ENCODE measurements at places on chromosomes 16 and 17. TPM values are rescaled to one million over a fixed set of nuclear protein-coding genes. Genes with fewer than 3 reads are reported as not detected.

The MRM3 gene
- total RNA-seq, result 9.9 TPM

The MYL4 gene
- total RNA-seq, result 31.7 TPM

The SDR42E2 gene
- not detected for total RNA-seq

The BAIAP3 gene
- total RNA-seq, result 0.63 TPM

The TUBB3 gene
- 28.0 TPM for total RNA-seq

The SCRN2 gene
- 27.4 TPM for total RNA-seq

The RNF227 gene
- 4.2 TPM for total RNA-seq

The RGS11 gene
- total RNA-seq, result 2.4 TPM

DNA sequence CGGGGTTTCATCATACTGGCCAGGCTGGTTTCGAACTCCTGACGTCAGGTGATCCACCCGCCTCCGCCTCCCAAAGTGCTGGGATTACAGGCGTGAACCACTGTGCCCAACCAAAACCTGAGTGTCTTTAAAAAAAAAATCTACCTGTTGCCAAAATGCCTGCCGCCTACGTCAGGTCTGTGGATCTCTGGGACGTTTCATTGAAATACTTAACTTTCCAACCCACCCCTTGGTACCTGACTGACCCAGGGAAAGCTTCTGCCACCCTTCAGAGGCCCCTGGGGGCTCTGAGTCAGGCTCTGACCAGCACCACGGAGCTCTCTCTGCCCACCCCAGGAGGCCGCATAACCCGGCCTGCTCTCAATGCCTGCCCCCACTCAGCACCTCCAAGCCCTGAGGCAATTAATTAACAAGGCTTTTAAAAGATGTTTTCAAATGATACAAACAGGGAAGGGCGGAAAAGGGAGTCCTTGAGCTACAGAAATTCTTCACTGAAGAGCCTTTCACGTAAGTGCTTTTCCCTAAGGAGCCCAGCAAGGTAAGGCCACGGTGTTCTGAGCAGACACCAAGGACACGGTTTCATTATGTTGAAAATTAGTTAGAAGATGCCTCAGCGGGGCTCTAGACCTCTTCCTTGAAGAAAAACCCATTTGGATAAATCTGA lies 29.3 kb upstream of the GSG1L start:
- DNase-seq, result no peak

- no peak for DNase-seq
Observed at GRCh38 chr17:50439008-50439407, 13.0 kb downstream of the ACSF2 start.

GRCh38 chr16:73033271-73033998 lies 14.5 kb downstream of the ZFHX3 start:
- DNase-seq, result no peak

DNA sequence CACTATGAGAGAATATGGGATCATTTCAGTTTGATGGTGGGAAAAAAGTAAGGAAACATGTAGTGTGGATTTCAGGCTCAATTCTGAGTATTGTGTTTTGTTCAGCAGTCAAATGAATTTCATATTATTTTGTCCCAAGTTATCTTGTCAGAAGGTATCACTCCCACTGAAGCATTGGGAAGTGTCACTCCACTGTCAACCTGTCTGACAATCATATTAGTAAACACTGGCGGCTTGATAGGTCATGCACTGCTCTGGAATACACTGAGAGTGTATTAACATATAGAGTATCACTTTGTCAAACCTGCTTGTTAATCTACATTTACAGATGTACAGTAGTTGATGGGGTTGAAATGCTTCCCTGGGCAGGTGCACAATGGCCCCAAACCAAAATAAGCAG lies 203.6 kb downstream of the HS3ST3A1 start:
- no peak for DNase-seq

DNA sequence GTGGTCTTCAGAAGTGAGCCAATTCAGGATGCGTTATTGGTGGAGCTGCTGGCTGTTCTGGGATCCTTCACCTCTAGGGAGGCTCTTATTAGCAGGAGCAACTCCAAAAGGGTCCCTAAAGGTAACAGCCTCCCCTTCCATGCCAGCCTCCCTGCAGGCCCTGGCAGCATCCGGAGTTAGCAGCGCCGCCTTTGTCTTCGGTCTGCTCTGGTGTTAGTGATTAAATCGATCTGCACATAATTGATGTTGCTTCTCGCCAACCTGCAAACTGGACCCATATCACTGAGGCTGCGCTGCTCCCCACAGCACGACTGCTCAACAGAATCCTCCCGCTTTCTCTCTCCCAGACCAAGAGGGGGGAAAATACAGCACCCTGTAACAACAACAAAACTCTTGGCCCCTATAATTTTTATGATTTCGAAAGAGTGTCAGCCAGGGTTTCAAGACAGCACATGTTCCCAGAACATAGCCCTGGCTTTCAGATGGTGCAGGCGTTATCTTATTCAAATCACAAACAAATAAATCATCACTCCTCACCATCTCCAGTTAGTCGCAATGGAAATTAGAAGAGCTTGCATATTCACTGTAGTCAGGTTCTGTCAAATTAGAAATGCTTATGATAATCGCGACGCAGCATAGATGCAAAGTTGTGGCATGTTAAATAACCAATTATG lies 76.0 kb downstream of the IRX3 start:
- no peak for DNase-seq

DNA sequence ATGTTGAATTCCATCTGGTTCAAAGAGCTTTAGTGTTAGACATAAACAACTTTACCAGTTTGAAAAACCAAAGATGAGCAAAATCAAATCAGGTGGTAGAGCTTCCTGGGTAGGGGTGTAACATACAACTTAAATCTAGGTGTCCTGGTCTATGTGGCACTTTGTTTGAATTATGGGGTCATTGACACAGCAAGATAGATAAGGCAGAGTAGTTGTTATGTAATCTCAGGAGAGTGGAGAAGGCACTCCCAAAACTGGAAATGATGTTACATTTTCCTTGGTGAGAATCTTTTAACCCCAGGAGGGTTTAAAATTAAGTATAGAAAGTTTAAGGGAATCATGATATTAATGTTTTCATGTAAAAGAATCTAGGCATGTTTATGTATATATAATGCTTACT lies 31.9 kb downstream of the CCDC42 start:
- no peak for DNase-seq

DNA sequence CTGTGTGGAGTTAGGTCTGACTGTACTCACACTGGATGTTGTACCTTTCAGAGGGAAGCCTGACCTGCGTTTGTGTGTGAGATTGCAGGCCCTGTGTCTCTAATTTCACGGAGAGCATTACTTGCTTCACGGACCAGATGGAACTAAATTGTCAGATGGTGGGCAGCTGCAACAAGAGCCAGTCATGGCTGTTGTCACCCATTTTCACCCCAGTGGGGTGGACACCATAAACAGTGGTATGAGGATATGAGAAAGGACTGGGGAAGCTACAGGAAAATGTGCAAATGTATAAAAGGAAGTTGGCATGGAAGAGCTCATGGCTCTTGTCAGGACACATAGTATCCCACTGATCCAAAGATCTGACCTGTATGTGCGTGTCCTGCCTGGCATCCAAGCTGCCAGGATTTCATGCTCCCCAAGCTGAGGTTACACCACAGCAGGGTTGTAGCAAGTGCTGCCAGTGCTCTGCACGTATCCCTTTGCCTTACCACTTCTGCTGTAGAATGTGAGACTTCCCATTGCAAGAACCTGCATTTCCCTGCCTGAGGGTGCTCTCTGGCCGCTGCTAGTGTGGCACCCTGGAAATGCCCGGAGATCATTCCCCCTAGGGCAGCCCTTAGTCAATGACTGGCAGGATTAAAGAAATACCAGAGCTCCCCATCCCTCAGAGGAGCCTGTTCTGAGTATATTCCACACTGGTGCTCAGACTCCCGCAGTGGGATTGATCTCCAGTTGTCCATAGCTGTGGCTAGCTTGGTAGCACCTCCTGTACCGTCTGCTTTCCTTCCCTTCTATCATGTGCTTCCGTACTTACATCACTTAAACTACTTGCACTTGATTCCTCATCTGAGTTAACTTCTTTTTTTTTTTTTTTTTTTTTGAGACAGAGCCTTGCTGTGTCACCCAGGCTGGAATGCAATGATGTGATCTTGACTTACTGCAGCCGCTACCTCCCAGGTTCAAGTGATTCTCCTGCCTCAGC lies 70.4 kb upstream of the TANC2 start:
- DNase-seq, result no peak

- no peak for DNase-seq
Observed at GRCh38 chr16:27482397-27483087, 67.2 kb downstream of the GTF3C1 start.

- no peak for DNase-seq
Observed at GRCh38 chr17:19728084-19728495, 11.7 kb upstream of the SLC47A2 start.

- DNase-seq, result no peak
Observed at GRCh38 chr17:14784997-14785696, 480.0 kb downstream of the PMP22 start.

DNA sequence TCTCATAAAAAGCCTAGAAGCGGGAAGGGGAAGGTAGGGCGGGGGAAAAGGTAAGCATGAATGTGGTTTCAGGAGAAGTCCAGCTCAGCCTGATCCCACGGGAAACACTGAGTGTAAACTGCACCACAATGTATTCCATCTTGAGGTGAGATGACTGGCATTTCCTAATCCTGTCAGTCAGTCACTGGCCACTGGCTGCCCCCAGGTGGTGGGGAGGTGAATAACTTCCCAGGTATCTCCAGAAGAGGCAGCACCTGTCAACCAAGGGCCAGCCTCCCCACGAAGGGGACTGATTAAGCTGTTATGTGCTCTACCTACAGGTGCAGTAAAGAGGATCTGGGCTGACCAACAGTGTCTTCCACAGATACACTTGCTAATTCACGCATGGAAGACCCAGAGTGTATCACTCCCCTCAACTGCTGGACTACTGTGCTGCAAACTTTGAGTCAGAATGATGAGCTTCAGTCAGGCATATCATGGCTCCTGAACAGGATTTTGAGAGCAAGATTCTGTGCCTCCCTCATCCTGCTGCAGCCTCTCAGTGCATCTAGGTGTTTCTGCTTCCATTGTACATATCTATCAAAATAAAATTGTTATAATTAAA lies 108.5 kb upstream of the CCL2 start:
- DNase-seq, result no peak

- no peak for DNase-seq
Observed at GRCh38 chr17:41803049-41804020, 8.4 kb downstream of the P3H4 start.

DNA sequence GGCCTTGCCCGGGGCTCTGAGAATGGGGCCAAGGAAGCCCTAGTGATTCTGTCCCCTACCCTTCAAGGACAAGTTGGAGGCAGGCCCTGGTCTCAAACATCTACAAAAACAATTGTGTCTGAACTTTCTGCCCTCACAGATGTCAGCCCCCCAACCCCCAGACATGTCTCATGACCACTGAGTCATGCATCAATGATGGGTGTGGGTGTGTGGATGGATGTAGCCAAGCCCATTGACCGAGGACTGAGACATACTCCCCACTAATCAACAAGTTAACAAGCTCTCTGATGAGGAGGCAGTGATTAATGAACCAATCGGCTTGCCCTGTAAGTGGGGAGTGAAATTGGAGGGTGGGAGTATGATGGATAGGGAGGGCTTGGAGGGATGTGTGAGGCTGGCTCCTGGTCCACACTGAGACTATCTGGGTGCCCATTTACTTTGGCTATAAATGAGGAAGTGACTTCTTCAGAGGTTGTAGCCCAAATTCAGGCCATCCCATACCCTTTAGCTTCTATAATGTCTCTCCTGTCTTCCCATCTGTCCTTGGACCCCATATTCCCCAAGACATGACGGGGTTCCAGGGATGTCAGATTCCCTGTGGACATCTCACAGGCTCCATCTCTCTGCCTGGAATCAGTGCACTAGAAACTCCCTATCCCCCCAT lies 97.1 kb upstream of the TMEM97 start:
- no peak for DNase-seq

GRCh38 chr16:75342308-75342811 lies 90.9 kb upstream of the BCAR1 start:
- DNase-seq, result no peak

GRCh38 chr16:49856672-49857330 lies 889 bp upstream of the ZNF423 start:
- no peak for DNase-seq

DNA sequence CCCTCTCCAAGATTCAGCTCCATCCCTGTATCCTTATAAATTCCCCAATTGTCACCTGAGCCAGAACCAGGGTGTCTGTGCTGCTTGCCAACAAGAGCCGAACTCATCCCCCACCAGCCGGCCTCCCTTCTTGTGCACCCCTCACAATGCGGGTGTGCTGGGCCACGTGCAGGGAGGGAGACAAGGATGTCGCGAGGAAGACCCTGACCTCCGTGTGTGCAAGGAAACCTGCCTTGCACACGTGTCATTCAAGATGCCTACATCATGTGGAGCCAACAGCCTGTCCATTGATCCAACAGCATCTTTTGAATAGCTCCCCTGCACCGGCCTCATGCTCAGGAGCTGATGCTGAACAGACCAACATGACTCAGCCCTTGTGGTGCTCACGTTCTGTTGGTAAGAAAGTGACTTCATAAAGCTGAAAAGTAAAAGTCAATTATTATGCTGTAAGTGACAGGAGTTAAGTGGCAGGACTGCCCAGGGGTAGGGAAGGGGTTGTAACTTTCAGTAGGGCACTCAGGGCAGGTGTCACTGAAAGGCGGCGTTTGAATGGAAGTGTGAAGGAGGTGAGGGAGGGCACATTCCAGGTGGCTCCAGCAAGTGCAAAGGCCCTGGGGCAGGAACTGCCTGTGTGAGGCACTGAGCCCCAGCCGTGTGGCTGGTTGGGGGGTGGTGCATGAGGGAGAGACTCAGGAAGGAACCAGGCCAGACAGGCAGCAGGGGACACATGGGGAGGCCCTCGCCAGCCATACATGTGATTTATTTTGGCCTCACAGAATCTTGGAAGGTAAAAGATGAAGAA lies 302.2 kb downstream of the FOXL1 start:
- DNase-seq, result no peak

DNA sequence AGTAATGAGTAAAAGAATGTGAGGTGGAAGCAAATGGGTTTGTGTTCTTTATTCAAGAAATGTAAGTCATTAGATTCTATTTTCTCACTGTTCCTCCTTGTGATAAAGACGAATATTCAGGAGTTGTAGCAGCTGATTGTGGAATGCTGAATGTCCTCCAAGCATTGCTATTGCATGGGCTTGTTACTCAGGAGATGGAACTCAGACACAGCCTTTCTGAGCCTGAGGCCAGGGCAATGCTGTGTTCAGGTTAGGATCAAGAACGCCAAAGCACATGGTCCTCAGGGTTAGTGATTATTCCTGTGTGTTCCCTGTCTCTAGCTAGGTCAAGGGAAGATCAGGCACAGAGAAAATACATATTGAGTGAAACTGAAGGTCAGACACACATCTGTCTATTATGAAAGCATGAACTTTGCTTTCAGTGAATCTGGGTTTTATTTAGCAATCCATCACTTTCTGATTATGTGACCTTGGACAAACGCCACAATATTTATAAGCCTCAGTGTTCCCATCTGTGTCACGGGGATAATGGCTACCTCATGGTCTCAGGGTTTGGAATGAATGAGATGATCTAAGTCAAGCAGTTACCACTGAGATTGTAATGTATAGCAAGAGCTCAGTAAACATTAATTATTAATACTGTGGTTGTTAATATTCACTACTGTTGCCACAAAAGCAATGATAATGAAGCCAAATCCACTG lies 426.8 kb upstream of the DYNLRB2 start:
- no peak for DNase-seq
